Gastroesophageal sphincter (tissue), 4 donors: ENCODE measurements at places on chromosomes 11 and 22.

- ATAC-seq, result no peak
These were observed 10.4 kb downstream of the OR51B4 start for GRCh38 chr11:5291207-5291838.

GRCh38 chr11:57467508-57468157 is 7.3 kb downstream of the RTN4RL2 start:
- no peak for ATAC-seq

DNA sequence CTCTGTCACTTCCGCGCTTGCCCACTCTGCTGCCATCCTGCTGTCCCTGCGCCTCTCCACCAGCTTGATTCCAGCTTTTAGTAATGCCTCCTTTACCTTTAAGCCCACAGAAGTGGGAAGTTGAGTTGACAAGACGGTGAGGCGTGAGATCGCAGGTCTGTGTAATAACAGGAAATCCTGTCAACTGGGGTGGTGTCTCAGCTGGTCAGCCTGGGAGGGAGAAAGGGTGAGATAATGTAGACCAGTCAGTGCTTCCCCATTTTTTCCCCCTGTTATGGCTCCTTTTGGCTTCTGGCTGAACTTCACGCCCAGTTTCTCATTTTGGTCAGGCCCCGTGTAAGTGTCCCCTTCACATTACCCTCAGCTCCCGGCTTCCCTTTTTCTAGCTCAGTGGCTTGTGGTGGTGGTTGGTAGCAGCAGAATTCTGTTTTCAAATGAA is 98.9 kb downstream of the TRAF6 start:
- peak; percentile 71 for ATAC-seq

DNA sequence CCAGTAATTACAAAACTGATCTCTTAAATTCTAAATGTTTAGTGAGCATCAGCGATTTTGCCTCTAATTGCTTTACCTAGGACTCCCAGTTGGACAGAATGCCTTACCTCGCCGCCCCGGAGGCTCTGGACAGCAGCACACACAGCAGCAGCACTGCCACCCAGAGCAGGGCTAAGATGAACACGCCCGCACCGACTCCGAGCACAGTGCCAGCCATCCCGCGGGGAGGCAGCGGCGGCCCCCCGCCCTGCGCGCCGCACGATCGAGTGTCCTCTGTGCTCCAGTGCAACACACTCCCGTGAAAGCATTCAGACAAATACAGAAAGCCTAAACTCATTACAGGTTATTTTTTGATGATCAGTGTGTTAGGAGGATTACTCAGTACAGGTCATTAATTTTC is 9.4 kb downstream of the TMEM218 start:
- ATAC-seq, result no peak

- ATAC-seq, result no peak
These were observed 277.6 kb downstream of the TTC28 start for GRCh38 chr22:28402060-28402459.
